Hematopoietic multipotent progenitor cell treated with erythropoietin and hydrocortisone succinate and interleukin-3 and kit ligand, for 15 days (in vitro differentiated cells): ENCODE measurements at places on chromosomes 6 and 20.
A peak's percentile ranks its signal among the peaks of the same experiment; 100 is the strongest.

DNA sequence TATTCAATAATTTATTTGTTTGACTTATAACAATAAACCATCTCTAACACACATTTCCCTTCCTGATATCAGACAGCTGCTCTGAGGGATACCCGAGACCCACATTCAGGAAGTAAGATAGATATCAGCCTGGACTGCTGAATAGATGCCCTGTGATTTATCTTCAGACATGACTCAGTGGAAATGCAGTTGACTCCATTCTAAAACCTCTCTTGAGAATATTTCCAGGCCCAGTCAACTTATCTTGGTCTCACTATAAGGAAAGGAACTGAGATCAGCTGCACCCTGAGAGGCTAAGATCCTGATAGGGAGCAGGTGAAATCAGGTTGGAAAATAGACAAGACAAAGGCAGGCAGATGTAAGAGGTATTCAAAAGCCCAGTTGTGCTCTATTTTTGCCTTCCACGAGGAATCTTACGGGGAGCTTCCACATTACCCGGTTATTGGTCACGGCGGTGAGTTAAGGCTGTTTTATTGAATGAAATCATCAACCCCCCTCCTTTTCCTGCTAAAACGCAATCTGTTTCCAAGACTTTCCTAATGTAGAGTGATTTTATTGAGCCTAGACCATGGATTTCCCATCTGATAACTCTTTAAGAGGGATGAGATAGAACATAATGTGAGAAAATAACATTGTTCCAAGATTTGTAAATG lies 25.5 kb downstream of the C6orf15 start:
- no peak for DNase-seq

- DNase-seq, result no peak
Measured at GRCh38 chr6:116386581-116387299, 16.0 kb downstream of the DSE start.

GRCh38 chr6:158043586-158044524 lies 62.2 kb downstream of the SYNJ2 start:
- DNase-seq, result no peak

GRCh38 chr20:47606414-47606982 lies 104.8 kb downstream of the NCOA3 start:
- DNase-seq, result no peak

GRCh38 chr6:126086560-126086959 lies 100.2 kb downstream of the TRMT11 start:
- no peak for DNase-seq

- no peak for DNase-seq
Measured at GRCh38 chr6:113599444-113599843, 257.7 kb upstream of the MARCKS start.

- no peak for DNase-seq
Measured at GRCh38 chr20:19832875-19833274, 74.8 kb downstream of the RIN2 start.

DNA sequence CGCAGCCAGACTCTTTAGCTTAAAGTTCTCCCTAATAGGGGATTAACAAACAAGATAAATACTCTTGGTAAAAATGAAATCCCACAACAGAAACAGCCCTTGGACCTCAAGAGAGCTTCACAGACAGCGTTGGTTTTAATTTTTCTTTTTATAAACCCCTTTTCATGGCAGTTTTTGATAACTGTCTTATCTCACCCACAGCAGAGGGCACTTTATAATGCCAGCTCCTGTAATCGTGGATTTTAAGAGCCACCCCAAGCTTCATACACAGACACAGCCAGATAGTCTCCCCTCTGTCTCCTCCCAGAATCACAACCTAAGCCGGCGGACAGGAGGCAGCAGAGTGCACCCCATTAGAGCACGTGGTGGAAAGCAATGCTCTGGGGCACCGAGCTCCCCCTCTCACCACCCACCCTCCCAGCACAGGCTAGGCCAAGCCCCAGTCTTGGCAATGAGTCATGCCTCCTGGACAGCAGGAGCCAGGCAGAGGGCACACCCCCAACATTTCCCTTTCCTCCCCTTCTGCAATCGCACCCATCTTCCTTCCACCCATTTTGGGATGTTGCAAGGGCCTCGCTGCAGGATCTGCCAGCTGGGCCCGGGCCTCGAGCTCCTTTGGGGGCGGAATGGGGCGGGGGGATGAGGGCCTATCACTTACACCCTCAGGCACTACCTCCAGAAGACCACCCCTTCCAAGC lies 2.4 kb downstream of the JAG1 start:
- DNase-seq, result peak; percentile 42

GRCh38 chr6:27693766-27694546 lies 218.2 kb downstream of the OR2B2 start:
- DNase-seq, result no peak

DNA sequence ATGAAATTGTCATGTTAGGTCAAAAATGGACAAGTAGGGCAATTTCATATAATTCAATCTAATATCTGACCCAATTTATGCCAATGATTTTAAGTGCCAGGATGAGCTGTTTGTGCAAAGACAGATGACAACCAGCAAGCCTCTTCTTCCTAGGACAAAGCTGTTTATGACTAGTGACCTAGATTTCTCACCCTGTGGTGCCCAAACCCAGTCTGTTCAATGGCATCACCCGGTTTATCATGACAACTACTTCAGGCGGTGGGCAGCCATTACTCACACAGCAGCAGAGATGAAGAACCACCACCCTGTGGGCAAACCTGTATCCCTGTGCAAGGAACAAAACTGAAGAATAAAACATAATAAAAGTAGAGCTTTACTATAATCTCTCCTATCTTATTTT lies 59.0 kb downstream of the MAP7 start:
- DNase-seq, result no peak

- no peak for DNase-seq
Measured at GRCh38 chr20:37670351-37670791, 23.5 kb upstream of the CTNNBL1 start.

DNA sequence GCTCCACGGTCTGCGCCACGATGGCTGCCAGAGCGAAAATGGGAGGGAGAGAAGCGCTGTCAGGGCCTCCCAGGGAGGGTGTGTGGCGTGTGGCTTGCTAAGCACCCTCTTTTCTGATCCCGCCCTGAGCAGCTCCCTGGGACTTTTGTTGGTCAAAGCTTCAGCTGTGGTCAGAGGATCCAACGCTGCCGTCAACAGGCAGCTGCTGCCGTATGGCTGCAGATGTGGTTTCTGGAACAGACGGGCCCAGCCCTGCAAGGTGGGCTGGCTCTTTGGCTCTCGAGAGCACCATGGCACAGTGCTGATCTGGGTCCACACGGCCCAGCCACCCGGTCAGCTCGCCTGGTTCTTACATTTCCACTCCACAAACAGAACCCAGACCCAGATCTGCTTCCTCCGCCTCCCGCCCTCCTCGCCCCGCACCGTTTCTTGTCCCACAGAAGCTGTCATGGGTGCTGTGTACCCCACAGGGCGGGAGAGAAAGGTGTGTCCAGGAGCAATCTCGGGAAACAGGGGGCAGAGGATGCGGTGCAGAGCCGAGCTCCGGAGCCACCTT lies 86.0 kb upstream of the BHLHE23 start:
- DNase-seq, result no peak

DNA sequence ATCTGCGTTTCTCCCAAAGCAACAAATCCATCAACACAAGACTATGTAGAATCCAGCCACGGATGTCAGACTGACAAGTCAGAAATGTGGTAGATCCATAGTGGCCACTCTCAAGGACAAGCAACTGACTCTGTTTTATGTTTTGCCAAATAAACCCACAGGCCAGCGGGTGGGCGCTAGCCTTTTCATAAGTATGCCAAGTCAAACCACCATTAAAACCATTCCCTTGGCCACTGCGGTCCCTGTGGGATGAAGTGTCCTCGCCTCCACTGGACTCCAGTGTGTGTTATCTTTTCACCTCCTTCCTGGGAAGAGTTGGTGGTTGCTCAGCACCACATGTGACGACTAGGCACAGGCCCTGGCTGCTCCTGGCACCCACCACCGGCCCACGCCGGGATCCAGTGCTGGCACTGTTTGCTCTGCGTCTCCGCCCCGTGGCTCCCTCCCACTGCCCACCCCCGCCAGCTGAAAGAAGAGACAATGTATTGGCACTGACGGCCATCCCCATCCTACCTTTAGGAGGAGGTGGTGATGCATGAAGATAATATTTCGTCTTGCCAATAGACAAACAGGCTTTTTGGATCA lies 103.4 kb downstream of the FOXC1 start:
- no peak for DNase-seq
